Progenitor cell of endocrine pancreas (in vitro differentiated cells): ENCODE measurements at places on chromosomes 3 and 15.

- no peak for DNase-seq
These were observed 19.2 kb downstream of the SUCLG2 start for GRCh38 chr3:67635257-67635656.

DNA sequence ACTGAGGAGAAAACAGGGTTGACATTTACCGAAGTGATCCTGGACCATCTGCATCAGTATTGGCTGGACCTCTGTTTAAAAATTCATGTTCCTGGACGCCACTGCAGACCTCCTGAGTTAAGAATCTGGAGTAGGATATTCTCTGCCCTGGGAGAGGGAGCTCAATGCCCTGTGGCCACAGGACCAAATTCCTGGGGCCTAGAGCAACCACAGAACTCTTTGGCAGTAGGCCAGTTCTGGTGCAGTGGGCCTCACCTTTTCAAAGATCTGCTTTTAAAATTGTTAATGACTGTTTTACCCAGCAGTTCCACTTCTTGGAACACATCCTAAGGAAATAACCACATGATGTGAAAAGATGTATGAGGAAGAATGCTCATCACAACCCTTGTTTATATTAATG is 133.3 kb upstream of the ADPGK start:
- no peak for DNase-seq

DNA sequence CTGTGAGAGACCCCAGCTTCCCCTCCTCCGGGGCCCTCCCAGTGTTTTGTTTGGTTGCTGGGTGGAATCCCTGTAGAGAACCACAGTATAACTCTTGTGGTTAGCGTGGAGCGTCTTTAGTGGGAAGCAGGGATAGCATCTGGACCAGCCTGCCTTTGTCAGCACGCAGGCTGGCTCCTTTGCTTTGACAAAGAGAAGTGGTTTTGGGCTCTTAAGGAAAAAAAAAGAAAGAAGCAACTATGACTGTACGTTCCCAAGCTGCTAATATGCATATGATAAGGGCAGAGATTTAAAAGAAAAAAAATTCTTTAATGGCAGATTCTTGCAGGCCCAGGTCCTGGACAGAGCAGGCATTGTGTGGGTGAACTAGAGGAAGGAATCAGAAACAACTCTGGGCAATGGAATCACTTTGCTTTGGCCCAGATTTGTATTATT is 340.8 kb upstream of the CTDSPL start:
- no peak for DNase-seq

GRCh38 chr3:168914662-168915061 is 748.9 kb downstream of the MECOM start:
- no peak for DNase-seq

GRCh38 chr3:146375219-146375618 is 94.1 kb downstream of the PLSCR2 start:
- DNase-seq: no peak

DNA sequence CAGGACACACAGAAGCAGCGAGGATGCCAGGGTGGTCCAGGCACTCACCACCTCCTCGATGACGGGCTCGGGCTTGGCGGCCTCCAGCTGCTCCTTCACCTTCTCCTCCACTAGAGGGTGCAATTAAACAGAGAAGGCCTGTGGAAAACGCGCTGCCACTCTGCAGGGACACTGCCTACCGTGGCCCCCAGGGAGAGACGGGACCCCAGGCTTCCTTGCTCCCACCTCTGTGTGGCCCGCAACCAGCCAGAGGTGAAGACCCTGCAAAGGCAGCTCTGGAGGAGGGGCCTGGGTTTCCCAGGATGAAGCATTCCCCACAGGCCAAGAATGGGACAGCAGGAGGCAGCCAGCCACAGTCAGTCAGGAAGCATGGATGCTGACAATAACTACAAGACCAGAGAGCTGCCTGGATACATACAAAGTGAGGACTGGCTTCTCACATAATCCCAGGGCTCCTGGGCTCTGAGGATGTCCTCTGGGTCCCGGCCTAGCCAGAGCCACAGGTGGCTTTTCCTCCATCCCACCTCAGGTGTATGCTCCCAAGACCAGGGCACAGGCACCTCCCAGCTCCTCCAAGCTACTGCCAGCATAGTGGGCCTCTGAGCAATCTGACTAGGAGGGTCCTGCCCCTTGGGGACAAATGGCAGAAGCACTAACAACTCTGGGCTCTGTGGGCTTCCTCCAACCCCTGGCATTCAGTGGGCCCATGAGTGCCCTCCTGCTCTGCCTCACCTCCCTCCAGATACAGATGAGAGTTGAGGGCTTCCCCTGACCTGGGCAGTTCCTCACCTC is 46.2 kb downstream of the PTH1R start:
- peak; percentile 35 for DNase-seq
